ENCODE measurements at places on chromosomes 7 and 10. TPM values are rescaled to one million over a fixed set of nuclear protein-coding genes. Genes with fewer than 3 reads are reported as not detected.

DNA sequence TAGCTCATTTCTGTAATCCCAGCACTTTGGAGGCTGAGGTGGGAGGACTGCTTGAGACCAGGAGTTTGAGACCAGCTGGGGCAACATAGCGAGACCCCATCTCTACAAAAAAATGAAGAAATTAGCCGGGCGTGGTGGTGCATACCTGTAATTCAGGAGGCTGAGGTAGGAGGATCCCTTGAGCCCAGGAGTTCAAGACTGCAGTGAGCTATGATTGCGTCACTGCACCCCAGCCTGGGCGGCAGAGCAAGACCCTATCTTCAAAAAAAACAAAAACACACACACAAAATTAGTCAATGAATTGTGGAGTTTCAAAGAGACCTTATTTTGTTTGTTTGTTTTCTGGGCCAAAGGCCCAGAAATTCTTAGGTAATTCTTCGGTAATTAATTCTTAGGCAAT lies 110.0 kb downstream of the CUX1 start:
- no peak overlapping the region for H3K27ac ChIP-seq
- no peak overlapping the region for H3K4me3 ChIP-seq
- no peaks in the 10 kb centered on the region for H3K36me3 ChIP-seq
- H3K4me1 ChIP-seq, result peaks cover 5% of the 10 kb centered on the region

- DNase-seq, result no peak
- no peaks in the 10 kb centered on the region for H3K27me3 ChIP-seq
- H3K27ac ChIP-seq, result no peak overlapping the region
- no peak overlapping the region for H3K4me3 ChIP-seq
- no peaks in the 10 kb centered on the region for H3K4me1 ChIP-seq
Observed at GRCh38 chr10:123463181-123463580, 203.0 kb upstream of the GPR26 start.

GRCh38 chr7:69622014-69622835 lies 23.9 kb downstream of the AUTS2 start:
- no peaks in the 10 kb centered on the region for H3K4me1 ChIP-seq
- no peak overlapping the region for H3K27ac ChIP-seq
- no peak overlapping the region for H3K4me3 ChIP-seq
- no peaks in the 10 kb centered on the region for H3K27me3 ChIP-seq
- no peaks in the 10 kb centered on the region for H3K36me3 ChIP-seq
- DNase-seq, result no peak

GRCh38 chr10:83574770-83575169 lies 564.5 kb upstream of the GHITM start:
- no peak overlapping the region for H3K27ac ChIP-seq
- no peaks in the 10 kb centered on the region for H3K4me1 ChIP-seq
- H3K4me3 ChIP-seq, result no peak overlapping the region
- no peaks in the 10 kb centered on the region for H3K27me3 ChIP-seq

- H3K27ac ChIP-seq, result no peak overlapping the region
- H3K27me3 ChIP-seq, result no peaks in the 10 kb centered on the region
- no peak for DNase-seq
- no peaks in the 10 kb centered on the region for H3K4me1 ChIP-seq
- no peak overlapping the region for H3K4me3 ChIP-seq
- H3K36me3 ChIP-seq, result no peaks in the 10 kb centered on the region
Observed at GRCh38 chr7:66913118-66914037, 7.6 kb upstream of the TMEM248 start.

DNA sequence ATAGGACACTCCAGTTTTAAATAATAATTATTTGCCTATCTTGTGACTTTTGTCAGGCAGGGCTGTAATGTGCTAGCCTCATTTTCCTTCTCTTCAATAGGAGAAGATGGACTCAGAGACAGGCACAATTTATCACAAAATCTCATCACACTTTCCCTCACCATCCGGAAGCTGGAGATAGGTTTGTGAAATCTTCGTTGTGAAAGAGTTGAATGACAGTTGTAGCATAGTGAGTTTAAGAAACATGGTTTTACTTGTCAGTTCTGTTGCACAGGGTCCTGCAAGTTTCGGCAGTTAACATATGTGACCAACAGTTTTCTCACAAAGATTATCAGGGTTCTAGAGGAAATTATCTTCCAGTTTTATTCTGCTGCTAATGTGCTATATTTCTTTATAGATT lies 37.7 kb upstream of the MAP3K8 start:
- no peaks in the 10 kb centered on the region for H3K4me1 ChIP-seq
- H3K36me3 ChIP-seq, result no peaks in the 10 kb centered on the region
- no peak for DNase-seq

DNA sequence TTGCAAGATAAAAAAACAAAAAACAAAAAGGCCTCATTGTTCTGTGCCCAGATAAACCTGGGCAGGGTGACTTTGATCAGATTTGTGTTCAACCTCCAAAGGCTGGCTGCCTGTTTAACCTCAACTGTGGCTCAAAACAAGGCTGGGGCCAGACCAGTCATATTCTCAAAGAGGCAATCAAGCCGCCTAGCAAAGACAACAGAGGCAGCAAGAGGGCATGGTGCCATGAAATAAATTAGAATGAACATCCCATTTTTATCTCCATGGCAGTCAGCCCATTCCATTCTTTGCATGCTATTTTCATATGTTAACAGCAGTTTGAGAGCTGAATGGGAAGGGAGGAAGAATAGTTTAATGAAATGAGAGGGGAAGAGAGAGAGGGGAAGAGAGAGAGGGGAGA lies 1150.3 kb downstream of the TYW1 start:
- H3K4me3 ChIP-seq, result no peak overlapping the region
- no peaks in the 10 kb centered on the region for H3K4me1 ChIP-seq
- no peaks in the 10 kb centered on the region for H3K36me3 ChIP-seq

GRCh38 chr10:91756286-91756685 lies 41.9 kb upstream of the TNKS2 start:
- H3K27me3 ChIP-seq, result peaks cover 18% of the 10 kb centered on the region
- no peaks in the 10 kb centered on the region for H3K36me3 ChIP-seq
- H3K27ac ChIP-seq, result no peak overlapping the region
- no peak overlapping the region for H3K4me3 ChIP-seq
- H3K4me1 ChIP-seq, result no peaks in the 10 kb centered on the region

DNA sequence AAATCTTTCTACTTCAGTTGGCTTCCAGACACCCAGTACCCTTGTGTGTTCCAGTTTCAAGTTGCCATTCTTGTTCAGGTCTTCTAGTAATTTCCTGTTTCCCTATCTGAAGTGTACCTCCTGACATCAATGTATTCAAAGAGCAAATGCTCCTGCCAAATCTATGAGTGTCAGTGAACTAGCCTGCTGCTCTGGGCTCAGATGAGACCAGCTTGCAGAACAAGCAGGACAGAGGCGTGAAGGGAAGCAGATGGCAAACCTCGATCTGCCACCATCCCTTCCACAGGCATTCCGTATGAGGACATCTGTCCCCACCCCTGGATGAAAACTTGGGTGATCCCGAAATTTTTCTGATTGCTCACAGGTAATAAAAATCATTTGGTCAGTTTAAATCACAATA lies 4.4 kb upstream of the MPP7 start:
- H3K4me3 ChIP-seq, result no peak overlapping the region
- H3K27ac ChIP-seq, result no peak overlapping the region
- DNase-seq, result no peak

GRCh38 chr10:102300278-102300843 lies 55.0 kb downstream of the GBF1 start:
- peak overlapping the region; percentile 77 for H3K27ac ChIP-seq
- peak; percentile 87 for DNase-seq
- peaks cover 25% of the 10 kb centered on the region for H3K4me1 ChIP-seq

- no peak for DNase-seq
- no peaks in the 10 kb centered on the region for H3K27me3 ChIP-seq
- no peaks in the 10 kb centered on the region for H3K36me3 ChIP-seq
Observed at GRCh38 chr10:5565205-5565545, 40.4 kb downstream of the CALML3 start.

DNA sequence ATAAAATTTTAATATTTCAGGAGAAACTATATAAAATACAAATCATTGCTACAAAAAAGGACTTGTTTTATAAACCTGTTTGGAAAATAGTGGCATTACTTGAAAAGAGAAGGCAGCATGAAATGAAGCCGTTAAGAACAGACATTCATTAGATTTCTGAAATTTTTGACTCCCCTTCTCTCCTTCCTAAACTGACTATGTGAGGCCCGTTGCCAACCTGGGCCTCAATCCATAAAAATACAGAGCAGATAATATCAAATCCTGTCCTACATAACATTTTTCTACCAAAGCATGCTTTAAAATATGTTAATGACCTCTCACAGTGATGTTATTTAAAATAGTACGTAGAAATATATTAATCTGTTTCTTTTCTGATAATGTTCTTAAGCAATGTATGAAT lies 34.5 kb upstream of the ING3 start:
- H3K27me3 ChIP-seq, result no peaks in the 10 kb centered on the region
- H3K4me1 ChIP-seq, result no peaks in the 10 kb centered on the region
- H3K4me3 ChIP-seq, result no peak overlapping the region
- no peak overlapping the region for H3K27ac ChIP-seq

PAPOLB gene
- polyA plus RNA-seq, result not detected

WIPF3 gene
- polyA plus RNA-seq, result 0.01 TPM

PTPRZ1 gene
- 0.11 TPM for polyA plus RNA-seq

TEX36 gene
- not detected for polyA plus RNA-seq
